T-cell (primary cell): ENCODE measurements at places on chromosomes 7 and 10.

DNA sequence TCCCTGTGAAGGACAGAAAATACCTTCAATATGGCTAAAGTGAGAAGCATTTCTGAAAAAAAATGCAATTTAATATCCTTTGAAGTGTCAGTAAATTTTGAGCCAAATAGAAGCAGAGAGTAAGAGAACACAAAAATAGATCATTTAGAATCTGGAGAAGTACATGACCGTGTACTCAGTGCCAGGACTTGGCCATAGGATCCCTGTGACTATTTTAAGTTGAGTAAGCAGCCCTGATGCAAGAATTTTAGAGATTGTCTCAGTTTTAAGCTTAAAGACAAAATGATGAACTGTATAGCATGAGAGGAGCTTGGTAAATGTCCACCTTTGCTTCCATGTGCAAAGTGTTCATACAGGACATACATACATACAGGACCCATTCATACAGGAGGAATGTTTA is 2.5 kb downstream of the PTER start:
- DNase-seq = no peak

- no peak for DNase-seq
Measured at GRCh38 chr7:29107056-29107455, 39.3 kb downstream of the CPVL start.

- no peak for DNase-seq
Measured at GRCh38 chr10:88672041-88672440, 7.8 kb downstream of the LIPF start.

- DNase-seq = no peak
Measured at GRCh38 chr10:96764425-96765060, 44.2 kb upstream of the PIK3AP1 start.

GRCh38 chr10:33655165-33655815 is 320.8 kb upstream of the NRP1 start:
- no peak for DNase-seq

DNA sequence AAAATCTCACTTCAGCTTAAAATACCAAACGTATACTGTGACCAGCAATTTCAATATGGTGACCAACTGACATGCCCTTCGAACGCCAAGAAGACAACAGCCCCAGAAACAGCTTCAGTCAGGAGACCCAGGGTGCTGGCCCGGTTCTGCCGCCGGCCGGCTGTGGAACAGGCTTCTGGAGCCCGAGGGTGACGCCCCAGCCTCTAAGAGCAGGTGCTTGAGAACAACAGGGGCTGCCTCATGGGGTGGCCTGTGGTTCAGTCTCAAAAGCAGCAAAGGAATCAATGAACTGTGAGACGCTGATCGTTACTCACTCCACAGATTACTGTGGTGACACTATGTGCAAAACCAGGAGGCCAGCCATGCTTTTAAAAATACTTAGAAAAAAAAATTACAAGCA is 17.3 kb downstream of the GPER1 start:
- DNase-seq = no peak

DNA sequence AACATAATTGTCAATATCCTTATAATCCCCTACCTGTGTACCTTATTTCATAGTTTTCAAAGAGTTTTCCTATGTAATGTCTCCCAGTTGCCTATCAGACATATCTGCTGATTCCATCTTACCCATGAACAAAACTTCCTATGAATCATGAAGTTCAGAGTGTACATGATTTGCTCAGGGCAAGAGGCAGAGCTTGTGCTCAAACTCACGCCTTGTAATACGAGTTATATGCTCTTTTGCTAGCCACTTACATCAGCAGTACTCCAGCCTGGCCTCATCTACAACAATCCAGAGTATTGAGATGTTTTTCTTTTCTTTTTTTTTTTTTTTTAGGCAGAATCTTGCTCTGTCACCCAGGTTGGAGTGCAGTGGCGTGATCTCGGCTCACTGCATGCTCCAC is 11.8 kb downstream of the PKD2L1 start:
- no peak for DNase-seq

DNA sequence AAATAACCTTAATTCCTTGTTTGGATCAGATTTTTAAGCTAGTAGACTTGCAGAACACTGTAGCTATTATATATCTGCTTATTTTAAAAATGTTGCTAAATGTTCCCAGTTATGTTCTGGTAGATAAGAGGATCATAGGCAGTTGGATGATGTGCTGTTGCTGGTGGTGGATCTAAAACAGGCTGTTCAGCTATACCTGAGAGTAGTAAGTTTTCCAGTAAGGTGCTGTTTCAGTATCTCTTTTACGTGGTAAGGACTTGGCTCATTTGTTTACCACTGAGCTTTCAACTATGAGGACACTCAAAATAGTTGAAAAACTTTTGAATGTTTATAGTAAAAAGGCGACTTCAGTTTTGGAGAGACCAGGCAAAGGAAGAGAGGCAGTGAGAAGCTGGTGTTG is 180.9 kb downstream of the CDK14 start:
- no peak for DNase-seq

DNA sequence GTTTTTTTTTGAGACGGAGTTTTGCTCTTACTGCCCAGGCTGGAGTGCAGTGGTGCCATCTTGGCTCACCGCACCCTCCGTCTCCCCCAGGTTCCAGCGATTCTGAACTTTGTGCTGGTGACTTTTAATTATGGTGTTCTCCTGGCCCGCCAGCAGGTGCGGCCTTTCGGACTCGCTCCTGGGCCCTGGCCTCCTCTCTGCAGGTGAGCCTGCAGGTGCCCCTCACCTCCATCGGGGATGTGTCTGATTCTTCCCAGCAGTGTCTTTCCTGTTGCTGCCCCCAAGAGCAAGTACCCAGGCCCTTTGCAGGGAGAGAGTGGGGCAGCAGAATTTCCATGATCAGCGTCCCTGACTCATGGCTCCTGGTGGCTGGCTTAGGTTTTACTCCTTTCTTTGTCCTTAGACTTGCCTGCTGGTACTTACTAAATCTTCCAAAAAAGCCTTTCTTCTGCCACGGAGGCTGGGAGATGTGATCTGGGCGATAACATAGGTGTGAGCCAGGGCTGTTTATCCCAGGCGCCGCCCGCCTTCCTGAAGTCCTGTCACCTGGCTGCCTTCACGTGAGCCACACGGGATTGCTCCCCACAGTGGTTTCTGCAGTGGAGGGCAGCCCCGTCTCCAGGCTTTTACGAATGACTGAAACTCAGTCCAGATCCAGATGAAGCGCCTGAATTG is 10.7 kb downstream of the WIPI2 start:
- no peak for DNase-seq

GRCh38 chr10:97292862-97293198 is 393 bp upstream of the ARHGAP19 start:
- DNase-seq = no peak

- no peak for DNase-seq
Measured at GRCh38 chr10:109277456-109277855, 645.9 kb downstream of the XPNPEP1 start.

GRCh38 chr7:18290223-18290622 is 205.3 kb upstream of the HDAC9 start:
- DNase-seq = no peak

GRCh38 chr7:51633596-51633995 is 317.0 kb upstream of the COBL start:
- DNase-seq = no peak

- DNase-seq = no peak
Measured at GRCh38 chr10:74582566-74582965, 243.8 kb upstream of the KAT6B start.

- no peak for DNase-seq
Measured at GRCh38 chr7:97015756-97016380, 8.8 kb downstream of the DLX5 start.

GRCh38 chr7:159114096-159114495 is 30.6 kb downstream of the VIPR2 start:
- DNase-seq = no peak

DNA sequence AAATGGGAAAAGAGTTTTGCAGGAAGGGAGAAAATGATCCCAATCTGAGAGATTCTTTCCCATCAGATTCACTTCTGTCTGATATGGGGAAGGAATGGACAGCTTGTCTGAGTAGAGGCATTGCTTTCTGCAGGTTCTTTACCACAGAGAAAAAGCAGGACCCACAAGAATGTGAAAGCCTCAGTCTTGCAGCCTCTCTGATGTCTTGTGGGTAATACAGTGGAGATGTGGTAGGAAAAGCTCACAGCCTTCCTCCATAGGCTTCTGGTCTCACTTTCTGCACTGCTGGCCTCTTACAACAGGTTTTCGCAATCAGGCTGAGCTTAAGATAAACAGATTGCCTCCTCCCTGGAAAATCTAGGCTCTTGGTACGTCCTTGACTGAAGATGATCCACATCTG is 551 bp downstream of the IFIT1 start:
- DNase-seq = no peak

DNA sequence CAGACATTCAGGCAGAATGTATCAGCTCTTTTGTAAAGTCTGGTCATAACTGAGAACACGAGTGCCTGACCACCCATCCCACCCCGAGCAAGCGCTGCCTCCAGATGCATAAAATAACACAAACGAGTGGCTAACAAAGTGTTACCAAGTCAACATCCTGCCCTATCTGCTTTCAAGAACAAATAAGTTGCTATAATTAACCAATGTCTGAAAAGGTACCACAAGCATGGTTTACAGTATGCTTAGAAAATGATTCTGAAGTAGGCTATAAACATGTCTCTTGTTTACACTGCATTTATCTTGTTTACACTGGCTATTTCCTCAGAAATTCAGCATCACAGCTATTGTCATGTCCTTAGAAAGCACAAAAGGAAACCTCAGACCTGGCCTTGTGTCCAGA is 49.5 kb downstream of the PIK3AP1 start:
- no peak for DNase-seq

- no peak for DNase-seq
Measured at GRCh38 chr10:86937502-86938154, 19.8 kb downstream of the MMRN2 start.

- DNase-seq = no peak
Measured at GRCh38 chr7:38461887-38462286, 169.3 kb downstream of the AMPH start.

- no peak for DNase-seq
Measured at GRCh38 chr10:11758527-11759236, 16.5 kb downstream of the ECHDC3 start.

DNA sequence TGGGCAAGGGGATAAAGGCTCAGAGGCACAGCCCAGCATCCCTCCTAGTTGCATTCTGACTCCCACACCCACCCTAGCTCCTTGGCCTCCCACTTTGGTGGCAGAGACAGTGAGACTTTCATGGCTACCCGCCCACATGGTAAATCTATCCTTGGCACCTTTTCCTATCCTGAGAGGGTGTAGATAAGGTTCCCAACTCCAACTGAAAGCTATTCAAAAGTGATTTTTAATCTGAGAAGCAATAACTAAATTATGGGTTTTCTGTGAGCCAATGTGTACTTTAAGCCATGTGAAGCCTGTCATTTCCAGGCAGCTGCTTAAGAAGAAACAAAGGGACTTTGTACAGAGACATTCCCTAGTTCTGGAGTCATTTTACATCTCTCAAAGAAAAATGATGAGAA is 9.1 kb downstream of the LAMB1 start:
- DNase-seq = no peak

GRCh38 chr7:28083164-28083997 is 97.2 kb downstream of the JAZF1 start:
- no peak for DNase-seq

GRCh38 chr10:6399231-6399741 is 180.8 kb downstream of the PRKCQ start:
- DNase-seq = no peak

DNA sequence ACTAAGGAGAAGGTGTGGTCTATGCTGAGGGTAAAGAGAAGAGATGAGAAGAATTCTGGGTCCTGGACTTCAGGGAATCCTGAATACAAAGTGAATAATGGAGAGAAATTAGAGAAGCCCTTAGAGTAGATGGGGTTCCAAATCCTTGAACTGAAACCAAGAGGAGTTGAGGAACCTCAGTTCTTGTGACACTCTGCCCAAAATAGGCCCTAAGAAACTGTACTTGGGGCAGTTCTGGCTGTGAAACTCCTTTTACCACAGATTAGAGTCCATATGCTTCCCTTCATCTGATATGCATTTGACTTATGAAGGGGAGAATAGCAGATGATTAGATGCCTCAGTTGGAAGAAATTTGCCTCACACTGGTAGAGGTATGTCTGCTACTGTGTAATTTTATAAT is 19.0 kb downstream of the TES start:
- no peak for DNase-seq

- DNase-seq = no peak
Measured at GRCh38 chr10:359093-359492, 223.8 kb downstream of the ZMYND11 start.

DNA sequence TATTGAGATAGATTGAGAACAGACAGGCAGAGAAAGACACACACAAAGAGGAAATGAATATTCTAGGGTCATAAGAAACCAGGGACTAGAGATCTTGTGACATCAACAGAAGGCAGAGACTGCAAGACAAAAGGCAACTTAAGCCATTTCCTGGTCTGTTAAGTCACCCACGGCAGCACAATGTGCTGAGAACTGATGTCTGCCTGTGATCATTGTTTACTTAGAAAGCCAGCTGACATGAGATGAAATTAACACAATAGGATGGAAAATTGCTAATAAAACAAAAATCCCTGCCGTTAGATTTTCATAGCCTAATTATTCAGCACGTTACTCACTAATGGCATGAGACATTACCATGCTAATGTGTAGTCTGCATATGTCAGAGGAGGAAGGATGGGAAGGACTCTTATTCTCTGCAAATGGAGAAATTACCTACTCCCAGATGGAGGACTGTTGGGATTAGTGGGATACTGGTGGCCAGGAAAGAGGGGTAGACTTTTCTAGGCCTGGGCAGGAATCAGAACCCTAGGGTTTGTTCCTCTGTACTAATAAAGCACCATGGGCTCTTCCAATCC is 191.3 kb upstream of the PODXL start:
- DNase-seq = no peak
